ENCODE measurements at places on chromosomes 7 and 10.

- no peak for DNase-seq
Measured at GRCh38 chr7:30681815-30682211, 443 bp downstream of the CRHR2 start.

GRCh38 chr10:60549686-60550085 lies 160.0 kb upstream of the ANK3 start:
- DNase-seq: peak; percentile 64

DNA sequence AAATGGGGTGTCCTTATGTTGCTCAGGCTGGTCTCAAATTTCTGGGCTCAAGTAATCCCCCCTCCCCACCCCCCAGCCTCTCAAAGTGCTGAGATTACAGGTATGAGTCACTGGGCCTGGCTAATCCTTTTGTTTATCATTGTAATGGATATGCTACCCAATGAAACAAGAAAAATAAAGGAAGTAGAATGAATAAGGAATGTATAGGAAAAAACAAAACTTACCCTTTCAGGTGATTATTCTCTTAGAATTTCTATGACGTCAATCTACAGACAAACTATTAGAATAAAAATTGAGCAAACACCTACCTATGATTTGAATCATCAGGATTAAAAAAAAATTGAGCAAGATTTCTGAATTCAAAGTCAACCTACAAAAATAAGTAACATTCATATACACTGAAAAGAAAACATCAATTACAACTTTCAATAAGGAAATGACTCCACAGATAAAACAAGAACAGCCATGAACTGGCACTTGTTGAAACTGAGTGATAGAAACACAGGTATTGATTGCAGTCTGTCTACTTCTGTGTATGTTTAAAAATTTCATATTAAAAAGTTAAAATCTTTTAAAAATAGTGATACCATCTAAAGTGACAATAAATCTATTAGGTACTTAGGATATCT lies 12.2 kb downstream of the ADAM12 start:
- no peak for DNase-seq

- no peak for DNase-seq
Measured at GRCh38 chr10:43953672-43954071, 305.0 kb upstream of the ZNF32 start.

DNA sequence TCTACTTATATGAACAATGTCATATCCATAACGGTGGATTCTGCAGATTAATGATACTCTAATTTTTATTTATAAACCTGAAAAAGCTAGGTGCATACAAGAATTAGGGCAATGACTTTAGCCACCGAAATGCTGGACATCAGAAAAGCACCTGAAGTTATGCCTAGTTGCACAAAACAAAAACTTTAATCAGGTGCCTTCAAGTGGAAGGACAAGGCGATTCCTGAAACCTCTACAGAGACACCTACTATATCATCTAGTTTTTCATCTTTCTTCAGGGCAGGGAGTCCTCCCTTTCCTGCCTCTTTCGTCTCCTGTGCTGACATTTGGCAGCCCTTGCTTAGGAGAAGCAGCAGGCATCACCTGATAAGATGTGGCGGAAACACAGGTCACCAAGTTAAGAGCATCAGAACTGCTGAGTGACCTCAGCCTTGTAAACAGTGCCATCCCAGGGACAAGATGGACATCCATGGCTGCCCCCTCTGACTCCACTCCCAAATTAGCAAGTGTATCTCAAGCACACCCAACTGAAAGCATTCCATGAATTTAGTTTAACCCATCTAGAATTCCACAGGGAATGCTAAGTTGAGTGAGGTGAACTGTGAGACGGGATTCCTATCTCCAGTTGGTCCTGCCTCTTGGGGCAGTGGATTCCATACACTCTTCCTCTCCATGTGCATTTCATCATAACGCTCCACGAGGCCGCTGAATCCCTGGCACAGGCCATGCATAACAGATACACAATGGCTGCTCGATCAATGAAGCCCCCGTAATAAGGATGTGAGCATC lies 5.8 kb downstream of the ITPRIP start:
- no peak for DNase-seq

GRCh38 chr7:5679813-5680473 lies 101.5 kb downstream of the RNF216 start:
- no peak for DNase-seq

DNA sequence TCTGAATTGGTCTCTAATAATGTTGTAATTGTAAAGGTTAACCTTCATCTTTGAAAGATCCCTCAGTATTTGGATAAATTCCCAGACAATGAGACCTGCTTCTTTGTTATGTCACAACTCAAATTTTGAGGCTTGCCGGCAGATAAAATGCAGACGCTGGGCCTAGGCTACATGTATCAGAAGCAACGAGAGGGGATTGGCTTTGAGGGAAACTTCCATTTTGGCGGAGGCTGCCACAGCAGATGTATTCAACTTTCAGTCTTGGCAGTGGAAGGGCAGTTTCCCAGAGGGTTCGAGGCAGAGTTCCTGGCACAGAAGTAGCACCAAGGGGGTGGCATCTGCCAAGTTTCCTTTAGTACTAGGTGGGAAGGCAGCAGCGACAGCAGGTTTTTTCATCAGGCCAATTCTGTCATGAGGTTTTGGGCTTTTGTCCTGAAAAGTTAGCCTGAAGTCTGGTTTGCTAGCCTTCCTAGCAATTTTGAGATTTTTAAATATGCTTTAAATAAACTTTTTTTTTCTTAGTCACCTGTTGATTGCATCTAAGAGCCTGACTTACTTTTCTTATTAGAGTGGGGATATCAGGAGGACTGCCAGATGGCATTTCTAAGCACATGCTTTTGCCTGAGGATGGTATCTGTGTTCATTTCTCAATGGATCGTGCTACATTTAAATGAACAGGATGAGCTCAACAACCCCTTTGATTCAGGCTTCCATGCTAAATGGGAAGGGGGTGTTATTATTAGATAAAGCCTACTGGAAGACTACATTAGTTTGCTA lies 89.5 kb upstream of the FAM3C start:
- DNase-seq: no peak

- no peak for DNase-seq
Measured at GRCh38 chr7:140031364-140031763, 31.4 kb downstream of the PARP12 start.

DNA sequence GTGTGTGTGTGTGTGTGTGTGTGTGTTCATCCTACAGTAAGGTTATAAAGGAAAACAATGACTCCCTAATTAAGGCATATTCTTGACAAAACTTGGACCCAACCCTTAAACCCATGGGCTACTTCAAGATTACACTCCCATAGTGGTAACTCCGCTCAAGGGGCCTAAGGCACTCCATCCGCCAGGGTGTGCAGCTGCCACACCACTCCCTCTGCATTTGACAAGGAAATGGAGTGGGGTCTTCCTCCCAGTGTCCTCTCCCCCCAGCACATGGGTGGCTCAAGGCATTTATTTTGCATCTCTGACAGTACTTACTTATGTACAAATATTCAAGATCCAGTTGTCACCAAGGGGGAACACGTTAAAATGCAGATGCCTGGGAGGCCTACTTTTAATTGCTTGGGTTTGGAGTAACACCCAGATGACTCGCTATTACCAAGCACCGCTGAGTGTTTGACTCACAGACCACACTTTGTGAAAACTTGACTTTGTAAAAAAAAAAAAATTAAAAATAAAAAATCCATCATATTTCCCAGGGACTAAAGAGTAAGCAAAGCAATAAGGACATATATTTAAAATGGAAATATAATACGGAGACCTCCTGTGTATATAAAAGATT lies 53.0 kb upstream of the AGR3 start:
- no peak for DNase-seq

DNA sequence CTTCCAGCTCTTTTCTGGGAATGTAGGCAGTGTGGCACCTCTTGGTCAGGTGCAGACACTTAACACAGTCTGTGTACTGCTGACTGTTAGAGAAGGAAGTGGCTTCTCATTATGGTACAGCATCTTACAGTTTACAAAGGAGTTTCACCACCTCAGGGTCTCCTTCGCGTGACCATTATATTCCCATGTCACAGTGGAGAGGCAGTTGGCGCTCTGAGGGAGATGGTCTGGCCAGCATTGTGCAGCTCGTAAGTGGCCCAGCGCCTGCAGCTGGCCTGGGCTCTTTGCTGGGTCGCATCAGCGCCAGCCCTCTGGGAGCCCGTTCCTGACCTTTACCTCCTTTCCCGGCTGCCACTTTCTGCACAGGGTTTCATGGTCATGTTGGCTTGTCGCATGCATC lies 15.4 kb downstream of the TSPAN15 start:
- no peak for DNase-seq

DNA sequence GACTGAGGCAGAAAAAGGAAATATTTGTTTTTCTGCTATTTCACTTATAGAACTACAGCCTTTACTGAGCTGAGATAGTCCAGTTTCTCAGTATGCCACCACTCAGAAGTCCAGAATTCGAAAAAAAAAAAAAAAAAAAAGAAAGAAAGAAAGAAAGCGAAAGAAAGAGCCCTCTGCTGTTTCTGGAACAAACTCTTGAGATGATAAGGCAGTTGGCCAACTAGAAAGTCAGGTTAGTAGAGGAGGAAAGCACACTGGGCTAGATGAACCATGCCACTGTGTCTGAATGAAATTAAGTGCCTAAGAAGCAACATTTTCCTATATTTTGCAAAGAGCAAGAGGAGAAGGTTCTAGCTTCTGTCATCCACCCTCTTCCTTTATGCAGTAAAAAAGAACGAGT lies 403.8 kb downstream of the SORCS3 start:
- DNase-seq: no peak

GRCh38 chr10:50044941-50045664 lies 22.7 kb upstream of the WASHC2A start:
- DNase-seq: no peak

DNA sequence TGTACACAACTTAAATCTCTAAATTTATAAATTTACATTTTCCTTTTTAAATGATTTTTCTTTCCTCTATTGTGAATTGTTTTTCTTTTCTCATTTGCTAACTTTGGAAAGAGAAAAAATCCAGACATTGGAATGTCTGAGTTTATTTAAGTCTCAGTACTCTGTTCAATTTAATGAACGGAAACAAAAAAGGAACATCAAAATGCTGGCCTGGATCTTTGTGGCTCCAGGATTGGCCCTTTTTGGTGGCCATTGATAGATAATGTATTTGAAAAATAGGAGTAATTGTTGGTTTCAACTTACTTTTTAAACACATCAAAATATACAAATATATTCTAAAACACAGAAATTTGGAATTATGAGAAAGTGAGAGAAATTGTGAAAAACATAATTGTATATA lies 336.0 kb downstream of the SUGCT start:
- DNase-seq: no peak

- DNase-seq: no peak
Measured at GRCh38 chr7:47181746-47182361, 400.1 kb downstream of the TNS3 start.

GRCh38 chr7:44438816-44439215 lies 51.6 kb downstream of the NUDCD3 start:
- DNase-seq: no peak

DNA sequence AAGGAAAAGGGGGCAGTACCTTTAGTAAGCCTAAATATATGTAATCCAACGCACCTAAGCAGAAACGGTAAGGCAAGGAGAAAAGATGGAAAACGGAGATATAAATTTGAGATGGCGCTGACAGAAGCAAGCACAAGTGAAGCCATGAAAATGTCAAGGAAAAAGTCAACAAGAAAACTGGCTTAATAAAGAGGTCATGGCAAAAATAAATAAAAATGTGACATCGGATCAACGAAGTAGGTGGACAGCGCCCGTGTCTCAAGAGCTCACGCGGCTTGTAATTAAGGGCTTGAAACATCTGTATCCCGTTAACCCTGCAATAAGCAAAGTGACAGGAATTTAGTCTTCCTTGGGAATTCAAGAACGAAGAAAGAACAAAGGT lies 611 bp downstream of the NDUFA5 start:
- DNase-seq: no peak

DNA sequence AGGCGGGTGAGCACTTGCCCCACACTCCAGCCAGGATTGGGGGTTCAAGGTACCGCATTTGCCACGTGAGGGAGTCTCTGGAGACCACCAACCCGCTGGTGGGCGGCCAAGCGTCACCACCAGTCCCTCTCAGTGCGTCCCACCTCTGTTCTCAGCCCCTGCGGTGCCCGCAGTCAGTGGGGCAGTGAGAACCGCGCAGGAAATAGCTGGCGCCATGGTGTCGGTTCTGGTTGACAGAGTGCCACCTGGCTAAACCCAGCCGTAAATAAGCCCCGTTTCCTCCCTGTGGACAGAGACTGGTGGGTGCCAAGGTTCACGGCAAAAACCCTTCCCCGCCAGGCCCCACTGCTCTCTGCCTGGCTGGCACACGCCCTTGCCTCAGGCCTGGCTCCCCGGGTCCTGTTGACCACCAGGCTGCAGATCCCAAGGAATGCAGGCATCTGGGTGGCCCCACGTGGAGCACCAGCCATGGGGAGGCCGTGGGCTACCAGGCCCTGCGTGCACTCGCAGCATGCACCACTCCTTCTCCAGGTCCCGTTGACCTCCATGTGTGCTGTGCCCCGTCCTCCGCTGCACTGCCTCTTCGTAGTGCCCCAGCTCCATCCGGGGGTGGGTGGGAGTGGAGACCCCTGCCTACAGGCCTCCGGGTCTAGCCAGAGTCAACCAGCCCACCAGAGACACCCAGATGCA lies 140.0 kb downstream of the LHPP start:
- no peak for DNase-seq

DNA sequence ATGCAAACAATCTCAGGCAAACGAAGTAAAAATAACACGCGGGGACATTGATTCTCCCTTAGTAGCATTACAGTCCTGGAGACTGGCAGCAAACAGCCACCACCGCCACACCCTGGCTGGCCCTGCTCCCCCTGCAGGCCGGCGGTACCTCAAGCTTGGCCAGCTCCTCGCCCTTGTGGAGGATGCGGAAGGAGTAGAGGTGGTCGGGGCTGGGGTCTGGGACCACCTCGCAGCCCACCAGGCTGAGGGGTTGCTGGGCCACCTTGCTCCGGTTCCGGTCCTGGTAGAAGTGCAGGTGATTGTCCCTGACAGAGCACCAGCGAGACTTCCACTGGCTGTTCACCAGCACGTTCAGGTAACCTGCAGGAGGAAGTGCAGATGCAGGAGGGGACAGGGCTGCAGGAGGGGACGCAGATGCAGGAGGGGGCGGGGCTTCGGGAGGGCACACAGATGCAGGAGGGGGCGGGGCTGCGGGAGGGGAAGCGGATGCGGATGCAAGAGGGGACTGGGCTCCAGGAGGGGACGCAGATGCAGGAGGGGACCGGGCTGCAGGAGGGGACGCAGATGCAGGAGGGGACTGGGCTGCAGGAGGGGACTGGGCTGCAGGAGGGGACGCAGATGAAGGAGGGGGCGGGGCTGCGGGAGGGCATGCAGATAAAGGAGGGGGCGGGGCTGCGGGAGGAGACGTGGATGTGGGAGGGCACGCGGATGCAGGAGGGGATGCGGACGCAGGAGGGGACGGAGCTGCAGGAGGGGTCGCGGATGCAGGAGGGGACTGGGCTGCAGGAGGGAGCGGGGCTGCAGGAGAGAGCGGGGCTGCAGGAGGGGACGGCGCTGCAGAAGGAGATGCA lies 65.7 kb downstream of the VWA2 start:
- DNase-seq: no peak

GRCh38 chr10:72337039-72337629 lies 17.6 kb downstream of the DNAJB12 start:
- peak; percentile 84 for DNase-seq

GRCh38 chr10:17510242-17510908 lies 56.0 kb upstream of the ST8SIA6 start:
- DNase-seq: peak; percentile 78

All from OCI-M1 (cell line).